ENCODE measurements at places on chromosomes 12 and 14.

DNA sequence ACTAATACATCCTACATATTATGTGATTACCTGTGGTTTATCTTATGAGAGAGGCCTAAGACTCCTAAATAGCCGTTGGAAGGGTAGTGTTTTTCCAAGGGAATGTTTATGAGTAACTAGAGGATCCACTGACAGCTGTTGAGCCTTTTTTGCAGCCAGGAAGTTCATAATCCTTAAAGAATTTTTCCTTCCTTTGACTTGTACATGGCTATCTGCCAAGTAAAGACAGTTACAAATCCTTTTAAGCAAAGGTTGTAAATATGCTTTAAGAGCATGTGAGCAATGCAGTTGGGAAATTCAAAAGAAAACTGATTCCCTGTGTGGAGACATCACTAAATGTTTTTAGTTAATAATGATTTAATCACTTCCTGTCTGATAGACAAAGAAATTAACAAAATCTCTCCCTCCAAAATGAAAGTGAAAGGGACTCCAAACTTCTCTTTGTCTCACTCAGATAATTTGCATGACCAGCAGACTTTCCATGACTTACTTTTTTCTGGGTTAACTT is 333.8 kb downstream of the PDZRN4 start:
- DNase-seq = no peak

DNA sequence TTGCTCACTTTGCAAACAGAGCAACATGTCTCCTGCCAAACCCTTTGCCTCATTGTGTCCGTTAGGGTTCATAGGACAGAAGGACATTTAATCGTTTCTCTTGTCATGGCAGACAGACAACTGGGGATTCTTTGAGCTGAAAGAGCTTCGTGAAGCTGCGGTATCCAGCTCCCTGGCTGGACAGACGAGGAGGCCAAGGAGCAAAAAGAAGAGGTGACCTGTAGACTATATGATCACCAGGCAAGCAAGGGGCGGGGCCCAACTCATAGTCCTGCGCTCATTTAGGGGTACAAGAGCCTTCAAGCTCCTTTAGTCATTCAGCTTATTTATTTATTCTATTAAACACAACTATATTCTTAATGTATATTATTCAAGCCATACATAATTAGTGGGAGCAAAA is 66.8 kb upstream of the VRK1 start:
- no peak for DNase-seq

DNA sequence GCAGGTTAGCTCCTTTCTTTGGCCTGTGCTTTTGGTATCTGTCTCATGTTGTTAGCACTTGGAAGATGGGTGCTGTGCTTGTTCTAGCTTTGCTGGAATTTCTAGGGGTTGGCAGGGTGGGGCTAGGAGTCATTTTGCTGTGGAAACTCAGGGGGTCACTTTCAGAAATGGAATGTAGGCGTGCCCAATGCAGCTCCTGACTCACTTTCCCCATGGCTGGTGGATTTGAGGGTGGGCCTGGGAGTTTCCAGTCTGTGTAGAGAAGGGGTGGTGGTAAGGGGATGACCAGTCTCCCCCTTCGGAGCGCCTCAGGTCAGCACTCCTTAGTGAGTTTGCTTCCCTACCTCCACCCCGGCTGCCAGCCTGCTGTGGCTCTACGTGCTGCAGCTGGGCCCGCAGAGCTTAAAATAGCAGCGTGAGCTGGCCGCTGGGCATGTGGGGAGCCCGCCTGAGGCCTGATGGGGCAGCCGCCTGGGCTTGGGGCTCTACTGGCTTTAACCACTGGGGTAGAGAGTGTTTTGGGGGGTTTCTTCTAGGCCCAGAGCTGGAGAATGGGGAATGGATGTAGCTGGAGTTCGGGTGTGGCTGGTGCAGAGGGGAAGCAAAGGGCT is 108.2 kb downstream of the TSPAN9 start:
- no peak for DNase-seq

GRCh38 chr12:114662512-114663177 is 21.3 kb downstream of the TBX3 start:
- DNase-seq = peak; percentile 64

GRCh38 chr12:83031196-83031595 is 344.5 kb downstream of the TMTC2 start:
- DNase-seq = no peak

DNA sequence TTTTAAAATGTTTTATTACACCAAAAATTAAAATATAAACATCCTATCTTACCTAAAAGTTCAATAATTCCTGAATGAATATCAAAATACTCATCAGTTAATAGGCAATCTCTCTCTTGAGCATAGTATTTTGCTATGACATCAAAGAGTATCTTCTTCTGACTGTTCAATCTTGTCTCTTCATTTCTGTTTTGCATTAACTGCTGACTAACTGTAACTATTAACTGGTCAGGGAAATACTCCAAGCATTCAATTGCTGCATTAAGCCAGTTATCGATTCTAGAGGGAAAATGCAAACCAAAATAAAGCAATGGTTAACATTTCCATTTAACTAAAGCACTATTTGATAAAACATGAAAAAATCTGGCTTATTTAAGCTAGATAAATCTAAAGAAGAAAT is 13.4 kb downstream of the DEPDC4 start:
- DNase-seq = no peak

DNA sequence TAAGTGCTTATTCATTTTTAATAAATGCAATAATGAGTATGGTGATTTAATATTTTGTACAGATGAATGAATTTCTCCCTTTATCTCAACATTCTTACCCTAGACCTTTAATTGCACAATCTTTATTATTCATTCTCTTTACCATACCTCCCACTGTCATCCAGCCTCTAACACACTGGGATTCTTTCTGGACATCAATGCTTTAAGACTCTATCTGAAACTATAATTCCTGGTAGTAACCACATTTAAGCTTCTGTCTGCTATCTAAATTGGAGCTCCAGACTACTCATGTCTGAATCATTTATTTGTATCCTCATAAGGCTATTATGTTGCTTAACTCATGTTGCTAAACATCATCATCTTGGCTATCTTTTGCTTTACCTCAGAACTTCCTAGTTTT is 270.2 kb downstream of the ALG10B start:
- no peak for DNase-seq

- no peak for DNase-seq
Measured at GRCh38 chr14:36173161-36173560, 3.4 kb downstream of the PTCSC3 start.

- no peak for DNase-seq
Measured at GRCh38 chr14:52961060-52961639, 10.3 kb upstream of the FERMT2 start.

DNA sequence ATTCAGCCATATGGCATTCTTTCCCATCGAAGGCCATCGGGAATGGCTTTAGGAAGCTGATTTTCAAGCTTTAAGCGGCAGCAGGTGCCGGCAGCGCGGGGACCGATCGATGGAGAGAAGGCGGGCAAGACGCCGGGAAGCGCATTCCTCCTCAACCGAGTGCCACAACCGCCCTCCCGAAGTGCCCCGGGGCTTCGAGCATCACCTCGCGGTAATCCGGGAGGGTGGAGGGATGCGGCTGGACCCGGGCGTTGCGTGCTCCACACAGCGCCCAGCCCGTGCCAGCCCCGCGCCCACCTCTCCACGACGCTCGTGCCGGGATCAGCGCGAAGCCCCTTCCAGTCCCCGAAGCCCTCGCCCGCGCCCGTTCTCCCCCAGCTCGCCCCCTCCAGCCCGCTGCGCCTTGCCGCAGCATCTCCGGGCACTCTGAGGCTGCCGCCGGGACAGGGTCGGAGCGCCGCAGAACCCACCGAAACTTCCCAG is 3.2 kb downstream of the USP44 start:
- DNase-seq = no peak

DNA sequence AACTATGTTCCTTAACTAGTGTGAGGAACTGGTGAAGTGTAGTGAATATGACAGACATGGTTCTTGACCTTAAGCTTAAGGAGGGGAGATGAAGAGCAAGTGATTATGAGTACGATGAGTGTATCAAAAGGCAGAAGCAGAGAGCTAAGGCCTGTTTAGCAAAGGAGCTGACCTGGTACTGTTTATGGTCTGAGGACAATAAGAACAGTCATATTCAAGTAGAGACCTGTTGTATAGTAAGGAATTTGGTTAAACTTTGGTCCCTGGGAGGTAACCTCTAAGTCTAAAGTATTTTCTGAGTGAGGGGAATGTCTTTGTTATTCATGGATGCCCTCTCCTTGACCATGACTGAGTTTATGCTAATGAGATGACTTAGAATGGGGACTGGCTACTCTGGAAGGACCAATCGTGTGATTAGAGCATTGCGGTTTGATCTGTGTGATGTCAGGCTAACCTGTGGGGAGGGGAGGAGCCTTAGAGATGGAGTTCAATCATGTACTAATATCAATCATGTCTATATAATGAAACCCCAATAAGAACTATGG is 389.3 kb downstream of the BMP4 start:
- no peak for DNase-seq

DNA sequence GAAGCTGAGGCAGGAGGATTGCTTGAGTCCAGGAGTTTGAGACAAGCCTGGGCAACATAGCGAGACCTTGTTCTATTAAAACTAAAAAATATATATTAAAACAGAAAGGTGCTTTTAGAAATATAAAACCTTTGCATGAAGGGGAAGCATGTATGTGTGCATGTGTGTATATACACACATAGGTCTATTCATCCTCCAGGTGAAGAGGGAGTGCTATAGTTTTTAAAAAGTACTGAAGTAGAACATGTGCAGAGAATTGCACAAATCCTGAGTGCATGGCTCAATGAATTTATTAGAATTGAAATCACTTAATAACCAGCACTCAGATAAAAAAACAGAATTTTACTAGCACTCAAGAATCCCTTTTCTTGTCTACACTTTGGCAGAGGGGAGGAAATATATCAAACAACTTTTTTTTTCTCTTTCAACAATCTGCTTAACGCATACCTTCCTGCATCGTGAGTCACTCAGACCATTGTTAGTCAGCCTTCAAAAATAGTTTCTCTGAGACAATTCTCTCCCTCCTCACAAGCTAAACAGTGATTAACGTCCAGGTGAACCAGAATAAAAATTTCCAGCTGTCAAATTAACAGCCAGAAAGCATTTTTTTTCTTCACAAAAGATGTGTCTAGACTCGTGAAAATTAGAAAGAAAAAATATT is 17.7 kb upstream of the NEDD1 start:
- no peak for DNase-seq

- DNase-seq = no peak
Measured at GRCh38 chr12:57488402-57489156, 711 bp downstream of the MARS1 start.

Measured in hypothalamus (tissue), 51 donors.